Left ventricle myocardium superior (tissue), 1 donor: ENCODE measurements at places on chromosomes 2 and 18. TPM values are rescaled to one million over a fixed set of nuclear protein-coding genes. Genes with fewer than 3 reads are reported as not detected.

The COL6A3 gene
- 59.5 TPM for total RNA-seq

The TNFRSF11A gene
- total RNA-seq: 1.2 TPM

The MYO7B gene
- 0.42 TPM for total RNA-seq

DNA sequence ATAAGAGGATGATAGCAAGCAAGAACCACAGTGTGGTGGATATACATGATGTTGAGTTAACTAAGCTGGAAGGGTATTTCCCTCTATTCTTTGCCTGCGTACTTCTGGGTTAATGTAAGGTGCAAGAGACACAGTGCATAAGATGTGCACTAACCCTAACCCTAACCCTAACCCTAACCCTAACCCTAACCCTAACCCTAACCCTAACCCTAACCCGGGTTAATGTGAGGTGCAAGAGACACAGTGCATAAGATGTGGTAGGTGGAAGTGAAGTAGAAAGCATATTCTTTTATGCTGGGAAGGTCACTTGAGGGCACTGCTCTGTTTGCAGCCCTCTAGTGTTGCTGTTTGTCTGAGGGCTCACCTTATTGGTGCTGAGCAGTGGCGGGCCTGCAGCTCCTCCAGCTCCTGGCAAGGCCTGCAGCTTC lies 181.5 kb upstream of the ITGA4 start:
- DNase-seq: peak; percentile 44

DNA sequence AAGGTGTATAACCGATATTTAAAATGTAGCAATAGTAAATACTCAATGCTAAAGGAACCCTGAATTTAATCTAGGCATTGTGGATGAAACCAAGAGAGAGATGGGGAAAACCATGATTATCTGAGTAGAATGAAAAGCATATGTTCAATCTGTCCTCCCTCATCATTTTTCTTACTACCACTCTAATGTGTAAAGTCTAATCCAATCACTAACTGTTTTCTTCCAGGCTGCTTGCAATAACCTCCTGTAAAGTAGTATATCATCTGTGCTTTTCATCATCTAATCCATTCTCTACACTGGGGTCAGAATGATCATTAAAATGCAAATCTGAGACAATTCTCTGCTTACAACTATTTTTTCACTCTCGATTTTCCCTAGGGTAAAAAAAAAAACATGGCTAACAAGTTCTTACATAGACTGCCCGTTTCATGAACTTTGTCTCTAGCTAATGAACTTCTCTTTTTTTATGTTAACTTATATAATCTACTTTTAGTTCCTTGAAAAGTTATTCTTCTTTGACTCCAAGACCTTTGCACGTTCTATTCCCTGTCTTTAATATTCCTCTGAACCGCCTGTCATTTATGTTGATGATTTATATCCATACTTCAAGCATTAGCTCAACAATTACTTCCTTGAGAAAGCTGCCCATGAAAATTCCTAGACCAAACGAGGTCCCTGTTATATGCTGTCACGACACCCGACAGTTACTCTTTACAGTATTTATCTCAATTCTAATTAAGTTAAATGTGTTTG lies 94.7 kb upstream of the SLC8A1 start:
- DNase-seq: no peak

- DNase-seq: no peak
These were observed 2.5 kb upstream of the ASIC4 start for GRCh38 chr2:219511547-219512325.

DNA sequence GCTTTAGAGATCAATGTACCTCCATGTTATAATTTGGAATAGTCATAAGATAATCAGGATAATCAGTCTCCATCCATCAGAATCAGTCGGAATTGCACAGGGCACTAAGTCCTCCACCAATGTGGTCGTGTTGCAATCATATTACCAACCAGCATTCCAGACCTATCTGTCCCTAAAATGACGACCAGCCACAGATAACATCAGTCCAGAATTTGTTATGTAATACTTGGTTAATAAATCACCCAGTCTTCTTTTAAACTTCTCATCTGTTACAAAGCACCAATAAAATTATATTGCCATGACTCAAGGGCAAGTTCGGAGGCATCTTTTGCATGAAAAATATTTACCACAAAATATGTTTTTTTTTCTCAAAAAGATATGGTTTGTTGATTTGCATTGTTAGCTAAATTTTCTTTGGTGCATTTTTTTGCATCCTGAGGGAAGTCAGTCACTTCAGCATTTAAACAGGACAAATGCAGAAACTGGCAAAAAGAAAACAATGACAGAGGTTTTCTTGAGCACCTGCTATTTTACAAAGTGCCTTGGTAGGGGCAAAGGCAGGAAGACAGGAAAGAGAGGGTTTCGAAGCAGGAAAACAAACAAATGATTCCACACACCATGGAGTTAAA lies 29.3 kb downstream of the PIEZO2 start:
- DNase-seq: no peak
